Neuronal stem cell (in vitro differentiated cells): ENCODE measurements at places on chromosomes 2 and 18.

GRCh38 chr2:31277621-31278020, 43.7 kb downstream of the EHD3 start:
- no peak for DNase-seq
- no peaks in the 10 kb centered on the region for H3K4me1 ChIP-seq
- no peaks in the 10 kb centered on the region for H3K27me3 ChIP-seq
- H3K36me3 ChIP-seq, result no peaks in the 10 kb centered on the region
- H3K27ac ChIP-seq, result no peak overlapping the region

DNA sequence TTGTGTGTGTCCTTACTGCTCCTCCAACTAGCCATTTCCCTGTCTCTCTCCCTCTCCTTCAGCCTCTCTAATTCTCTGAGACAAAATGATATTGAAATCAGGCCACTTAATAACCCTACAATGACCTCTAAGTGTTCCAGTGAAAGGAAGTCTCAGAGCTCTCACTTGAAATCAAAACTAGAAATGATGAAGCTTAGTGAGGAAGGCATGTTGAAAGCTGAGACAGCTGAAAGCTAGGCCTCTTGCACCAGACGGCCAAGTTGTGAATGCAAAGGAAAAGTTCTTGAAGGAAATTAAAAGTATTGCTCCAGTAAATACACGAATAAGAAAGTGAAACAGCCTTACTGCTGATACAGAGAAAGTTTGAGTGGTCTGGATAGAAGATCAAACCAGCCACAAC, 72.9 kb downstream of the PRKCE start:
- H3K36me3 ChIP-seq, result no peaks in the 10 kb centered on the region
- no peak overlapping the region for H3K4me3 ChIP-seq
- no peaks in the 10 kb centered on the region for H3K4me1 ChIP-seq
- no peak overlapping the region for H3K27ac ChIP-seq
- DNase-seq, result no peak
- no peaks in the 10 kb centered on the region for H3K27me3 ChIP-seq

DNA sequence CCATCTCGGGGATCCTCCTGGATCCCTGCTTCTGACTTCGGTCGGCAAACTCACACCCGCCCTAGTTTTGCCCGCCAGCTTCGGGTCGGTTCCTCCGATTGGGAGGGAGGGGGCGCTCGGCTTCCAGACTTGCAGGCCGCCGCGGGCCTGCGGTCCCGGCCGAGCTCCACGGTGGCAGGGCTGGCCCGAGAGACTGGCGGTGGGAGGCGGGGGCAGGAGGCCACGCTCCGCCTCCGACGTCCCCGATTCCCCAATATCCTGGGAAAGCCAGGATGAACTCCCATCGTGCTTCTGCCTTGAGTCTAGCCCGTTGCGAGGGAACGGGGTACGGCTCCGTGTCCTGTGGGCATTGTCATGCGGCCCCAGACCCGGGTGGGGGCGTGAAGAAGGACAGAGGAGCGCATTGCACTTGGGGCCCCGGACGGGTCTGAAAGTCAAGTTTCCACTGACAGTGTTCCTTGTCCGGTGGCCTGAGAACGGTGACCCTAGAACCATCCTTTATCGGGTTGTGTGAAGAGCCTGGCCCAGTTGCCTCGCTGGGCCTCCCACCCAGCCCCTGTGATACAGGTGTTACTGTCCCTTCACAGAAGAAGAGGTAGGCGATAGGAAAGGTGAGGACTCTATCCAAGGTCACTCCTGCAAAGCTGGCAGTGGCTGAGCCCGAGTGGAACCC, 2.4 kb upstream of the INHBB start:
- peaks cover 11% of the 10 kb centered on the region for H3K4me1 ChIP-seq
- no peak overlapping the region for H3K4me3 ChIP-seq
- no peak overlapping the region for H3K27ac ChIP-seq
- peaks cover 74% of the 10 kb centered on the region for H3K27me3 ChIP-seq
- H3K36me3 ChIP-seq, result no peaks in the 10 kb centered on the region
- peak; percentile 75 for DNase-seq

GRCh38 chr2:203431391-203432185, 103.4 kb downstream of the ABI2 start:
- peaks cover 13% of the 10 kb centered on the region for H3K36me3 ChIP-seq
- no peaks in the 10 kb centered on the region for H3K4me1 ChIP-seq
- H3K27me3 ChIP-seq, result no peaks in the 10 kb centered on the region
- no peak overlapping the region for H3K4me3 ChIP-seq
- H3K27ac ChIP-seq, result no peak overlapping the region

DNA sequence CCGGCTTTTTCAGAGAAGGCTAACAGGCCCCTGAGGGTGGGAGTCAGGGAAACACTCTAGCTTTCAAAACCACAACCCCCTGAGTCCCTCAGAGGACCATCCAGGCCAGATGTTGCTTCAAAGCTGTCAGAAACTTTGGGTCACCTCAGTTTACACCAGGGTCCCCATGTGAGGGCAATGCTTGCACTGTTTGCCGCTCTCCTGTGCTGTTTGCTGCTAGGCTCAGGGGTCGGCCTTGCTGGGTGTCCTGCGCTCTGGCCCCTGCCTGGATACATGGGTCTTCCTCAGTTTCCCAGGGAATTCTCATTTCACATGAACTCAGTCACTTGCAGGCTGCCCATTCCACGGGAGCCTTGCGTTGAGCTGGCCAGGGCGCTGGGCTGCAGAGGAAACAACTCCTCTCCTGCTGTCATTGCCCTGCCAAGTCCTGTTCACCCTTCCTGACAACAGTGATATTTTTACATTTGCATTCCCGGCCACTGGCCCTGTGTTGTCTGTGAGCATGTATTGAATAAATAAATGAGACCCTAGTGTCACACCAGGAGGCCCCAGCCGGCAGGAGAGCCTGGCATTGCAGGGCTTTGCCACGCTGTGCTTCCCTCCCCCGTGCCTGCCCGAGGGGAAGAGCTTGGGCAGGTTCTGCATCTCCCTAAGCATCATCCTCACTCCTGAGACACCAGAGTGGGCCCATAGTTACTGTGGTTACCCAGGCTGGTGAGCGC, 73.2 kb upstream of the RAB6C start:
- no peaks in the 10 kb centered on the region for H3K4me1 ChIP-seq
- DNase-seq, result no peak
- H3K27ac ChIP-seq, result no peak overlapping the region
- no peak overlapping the region for H3K4me3 ChIP-seq

DNA sequence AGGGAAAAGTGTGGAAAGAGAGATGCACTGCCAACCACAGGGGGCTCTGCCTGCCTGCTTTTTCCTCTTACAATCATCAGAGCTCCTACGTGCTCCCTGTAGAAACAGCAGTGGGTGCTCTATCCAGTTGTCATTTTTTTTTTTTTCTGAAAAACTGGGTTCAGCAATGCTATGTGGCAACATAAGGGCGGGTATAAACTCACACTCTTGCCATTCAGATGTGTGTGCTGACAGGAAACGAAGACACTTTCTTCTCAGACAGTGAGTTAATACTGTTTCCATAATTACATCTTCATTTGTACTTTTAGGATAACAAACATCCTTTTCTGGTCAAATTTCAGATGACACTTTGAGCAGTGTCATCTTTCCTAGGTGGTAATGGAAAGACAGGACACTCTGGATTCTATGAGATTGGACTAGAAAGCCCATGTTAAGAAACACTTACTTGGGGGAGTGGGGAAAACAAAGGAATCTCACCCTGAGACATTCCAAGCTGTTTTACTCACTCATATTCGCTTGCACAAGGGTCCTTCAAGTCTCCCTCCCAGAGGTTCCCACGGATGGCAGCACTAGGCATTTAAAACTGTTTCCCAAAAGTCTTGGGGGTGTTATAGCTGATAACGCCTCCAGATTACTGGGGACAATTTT, 41.3 kb downstream of the CCDC93 start:
- no peak for DNase-seq
- no peaks in the 10 kb centered on the region for H3K27me3 ChIP-seq
- H3K36me3 ChIP-seq, result peaks cover 70% of the 10 kb centered on the region
- H3K4me1 ChIP-seq, result no peaks in the 10 kb centered on the region
- no peak overlapping the region for H3K4me3 ChIP-seq

- DNase-seq, result peak; percentile 37
- H3K4me3 ChIP-seq, result no peak overlapping the region
- peaks cover 6% of the 10 kb centered on the region for H3K4me1 ChIP-seq
- H3K36me3 ChIP-seq, result peaks cover 3% of the 10 kb centered on the region
These were observed 62.4 kb downstream of the TANC1 start for GRCh38 chr2:159030674-159031380.

DNA sequence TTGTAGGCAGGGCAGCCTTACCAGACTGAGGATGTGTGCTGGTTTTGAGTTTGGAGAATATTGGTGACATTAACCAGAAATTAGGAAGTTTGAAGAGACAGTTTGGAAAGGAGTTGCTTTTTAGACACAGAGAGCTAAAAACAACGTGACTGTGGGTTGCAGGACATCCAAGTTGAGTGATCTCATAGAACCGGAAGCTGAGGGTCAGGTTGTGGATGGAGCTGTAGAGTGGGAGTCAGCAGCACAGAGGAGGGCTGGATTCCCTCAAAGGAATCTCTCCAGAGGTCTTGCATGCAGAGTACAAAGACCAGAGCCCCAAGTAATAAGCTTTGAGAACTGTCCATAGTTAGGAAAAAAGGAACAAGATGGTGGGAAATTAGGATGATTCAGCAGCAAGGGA, 9.3 kb downstream of the MAPRE3 start:
- H3K4me3 ChIP-seq, result no peak overlapping the region
- H3K4me1 ChIP-seq, result no peaks in the 10 kb centered on the region

DNA sequence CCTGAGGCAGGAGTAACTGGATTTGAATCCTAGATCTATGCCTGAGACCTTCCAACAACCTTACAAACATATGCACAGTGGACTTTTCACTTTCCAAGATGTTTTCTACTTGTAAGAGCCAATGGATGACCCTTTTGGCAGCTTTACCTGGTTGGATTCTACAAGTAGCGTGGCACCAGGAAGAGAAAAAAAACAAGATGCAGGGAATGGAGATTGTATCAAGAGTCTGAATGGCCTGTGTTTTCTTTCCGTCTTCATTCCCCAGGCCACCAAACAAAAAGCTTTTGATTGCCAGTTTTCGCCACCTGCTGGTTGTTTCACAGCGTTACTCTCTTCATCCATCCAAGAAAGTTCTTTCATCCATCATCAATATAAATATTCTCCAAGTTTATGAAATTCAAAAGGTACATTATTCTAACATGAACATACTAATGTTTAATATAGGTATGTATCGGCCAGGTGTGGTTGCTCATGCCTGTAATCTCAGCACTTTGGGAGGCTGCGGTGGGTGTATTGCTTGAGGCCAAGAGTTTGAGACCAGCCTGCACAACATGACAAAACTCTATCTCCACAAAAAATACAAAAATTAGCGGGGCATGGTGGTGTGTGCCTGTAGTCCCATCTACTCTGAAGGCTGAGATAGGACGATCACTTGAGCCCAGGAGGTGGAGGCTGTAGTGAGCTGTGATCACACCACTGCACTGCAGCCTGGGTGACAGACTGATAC, 3.5 kb upstream of the BCL2 start:
- no peak overlapping the region for H3K27ac ChIP-seq
- peaks cover 6% of the 10 kb centered on the region for H3K4me1 ChIP-seq
- no peaks in the 10 kb centered on the region for H3K27me3 ChIP-seq
- H3K36me3 ChIP-seq, result no peaks in the 10 kb centered on the region

DNA sequence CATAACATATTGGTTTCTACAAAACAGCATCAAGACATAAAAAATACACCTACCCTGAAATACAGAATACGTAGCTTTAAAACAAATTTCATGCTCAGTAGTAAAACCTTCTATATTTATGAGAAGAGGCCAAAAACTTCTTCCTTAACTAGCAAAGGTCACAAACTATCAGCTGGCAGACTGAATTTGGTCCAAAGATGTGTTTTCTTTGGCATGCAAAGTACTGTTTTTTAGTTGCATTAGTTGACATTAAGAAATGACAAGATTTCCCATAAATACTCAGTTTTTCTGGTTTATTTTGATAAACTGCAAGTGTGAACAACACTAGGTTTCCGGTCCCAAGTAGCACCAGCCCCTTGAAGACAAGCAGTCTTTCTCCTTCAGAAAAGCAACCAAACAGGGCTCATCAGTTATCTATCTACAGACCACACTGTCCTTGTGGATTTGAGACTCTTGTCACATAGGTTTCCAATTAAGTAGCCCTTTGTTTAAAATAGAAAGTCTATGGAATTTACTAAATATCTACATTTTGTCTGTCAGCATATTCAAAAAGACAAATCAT, 35.6 kb downstream of the SLC25A12 start:
- DNase-seq, result no peak
- H3K36me3 ChIP-seq, result peaks cover 11% of the 10 kb centered on the region
- no peak overlapping the region for H3K4me3 ChIP-seq
- no peaks in the 10 kb centered on the region for H3K4me1 ChIP-seq

GRCh38 chr2:30683236-30683956, 123.8 kb downstream of the CAPN13 start:
- DNase-seq, result no peak
- no peak overlapping the region for H3K27ac ChIP-seq
- no peaks in the 10 kb centered on the region for H3K4me1 ChIP-seq
- no peak overlapping the region for H3K4me3 ChIP-seq
- no peaks in the 10 kb centered on the region for H3K36me3 ChIP-seq

DNA sequence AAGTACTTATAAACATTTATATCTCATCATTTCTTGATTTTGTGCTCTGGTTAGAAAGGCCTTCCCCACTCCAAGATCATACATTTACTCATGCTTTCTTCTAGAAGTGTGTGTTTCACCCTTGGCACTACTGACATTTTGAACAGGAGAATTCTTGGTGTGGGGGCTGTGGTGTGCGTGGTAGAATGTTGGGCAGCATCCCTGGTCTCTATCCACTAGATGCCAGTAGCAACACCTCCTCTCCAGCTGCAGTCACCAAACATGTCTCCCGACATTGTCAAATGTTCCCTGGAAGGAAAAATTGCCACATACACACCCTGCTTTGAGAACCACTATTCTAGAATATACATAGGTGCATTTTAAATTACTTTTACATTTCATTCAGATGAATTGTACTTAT, 8.7 kb upstream of the TGIF1 start:
- DNase-seq, result no peak
- no peaks in the 10 kb centered on the region for H3K36me3 ChIP-seq
- H3K4me1 ChIP-seq, result peaks cover under 1% of the 10 kb centered on the region
- no peak overlapping the region for H3K27ac ChIP-seq

DNA sequence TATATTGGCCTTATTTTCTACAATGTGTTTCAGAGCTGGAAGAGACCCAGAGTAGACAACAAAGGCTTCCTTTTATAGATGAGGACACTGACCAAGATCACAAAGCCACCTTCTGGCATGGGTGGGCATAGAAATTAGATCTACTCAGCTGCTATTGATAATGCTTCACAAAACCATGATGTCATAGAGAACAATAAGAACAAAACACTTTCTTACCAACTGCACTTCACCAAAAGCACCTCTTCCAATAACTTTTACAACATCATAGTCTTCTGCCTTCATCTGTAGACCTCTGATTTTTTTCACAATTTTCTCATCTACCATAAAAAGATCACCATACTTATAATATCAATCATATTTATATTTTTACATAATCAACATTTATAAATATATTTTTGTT, 58.1 kb downstream of the ROCK2 start:
- H3K4me3 ChIP-seq, result no peak overlapping the region
- no peak overlapping the region for H3K27ac ChIP-seq
- no peak for DNase-seq
- H3K27me3 ChIP-seq, result no peaks in the 10 kb centered on the region
- no peaks in the 10 kb centered on the region for H3K4me1 ChIP-seq
- H3K36me3 ChIP-seq, result peaks cover 56% of the 10 kb centered on the region

GRCh38 chr2:28702878-28703277, 48.8 kb upstream of the PPP1CB start:
- H3K4me1 ChIP-seq, result no peaks in the 10 kb centered on the region
- no peak overlapping the region for H3K4me3 ChIP-seq
- no peak for DNase-seq
- H3K27ac ChIP-seq, result no peak overlapping the region
- no peaks in the 10 kb centered on the region for H3K36me3 ChIP-seq
- no peaks in the 10 kb centered on the region for H3K27me3 ChIP-seq
